Activated T-helper 17 cell treated with anti-CD3 and anti-CD28 coated beads, Interleukin-2, amount 50 U/mL, for 72 hours (primary cell): ENCODE measurements at places on chromosomes 2 and 18.

GRCh38 chr2:97760480-97761049, 47.2 kb downstream of the ZAP70 start:
- peak; percentile 25 for ATAC-seq

- ATAC-seq: no peak
Observed at GRCh38 chr2:47656715-47657600, 126.0 kb upstream of the MSH6 start.

DNA sequence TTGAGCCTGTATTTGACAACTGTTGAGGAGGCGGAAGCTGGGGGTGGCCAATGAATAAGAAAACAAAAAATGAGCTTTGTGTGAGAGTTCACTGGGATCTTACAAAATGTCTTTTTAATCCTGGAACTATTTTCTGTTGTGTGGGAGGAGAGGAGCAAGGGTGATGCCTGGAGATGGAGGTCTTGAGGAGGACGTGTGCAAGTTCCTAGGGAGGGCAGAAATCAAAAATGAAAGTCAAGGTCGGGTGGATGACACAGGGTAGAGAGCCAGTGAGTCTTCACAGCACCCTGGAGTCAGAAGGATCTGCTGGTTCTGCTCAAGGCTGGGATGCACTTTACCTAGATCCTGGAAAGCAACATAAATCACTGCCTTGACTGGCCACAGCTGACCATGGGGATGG, 180.3 kb upstream of the PKDCC start:
- ATAC-seq: peak; percentile 57

DNA sequence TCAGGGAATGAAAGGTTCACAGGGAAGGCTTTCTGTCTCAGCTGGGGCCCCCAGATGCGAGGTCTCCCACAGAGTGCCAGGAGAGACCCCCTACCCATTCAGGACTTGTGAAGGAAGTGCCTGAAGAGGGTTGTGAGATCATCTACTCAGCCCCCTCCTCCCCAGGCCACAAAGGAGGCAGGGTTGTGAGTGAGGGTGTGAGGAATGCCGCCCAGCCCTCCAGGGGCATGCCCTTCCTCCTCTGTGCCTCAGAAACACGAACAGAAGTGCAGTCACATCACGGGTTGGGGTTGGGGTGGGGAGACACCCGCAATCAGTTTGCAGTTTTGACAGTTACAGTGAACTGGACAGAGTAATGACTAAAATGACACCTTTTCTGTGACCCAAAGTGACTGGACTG, 5.0 kb downstream of the MAL start:
- no peak for ATAC-seq

GRCh38 chr2:144248350-144249034, 271.4 kb downstream of the ZEB2 start:
- ATAC-seq: peak; percentile 31

DNA sequence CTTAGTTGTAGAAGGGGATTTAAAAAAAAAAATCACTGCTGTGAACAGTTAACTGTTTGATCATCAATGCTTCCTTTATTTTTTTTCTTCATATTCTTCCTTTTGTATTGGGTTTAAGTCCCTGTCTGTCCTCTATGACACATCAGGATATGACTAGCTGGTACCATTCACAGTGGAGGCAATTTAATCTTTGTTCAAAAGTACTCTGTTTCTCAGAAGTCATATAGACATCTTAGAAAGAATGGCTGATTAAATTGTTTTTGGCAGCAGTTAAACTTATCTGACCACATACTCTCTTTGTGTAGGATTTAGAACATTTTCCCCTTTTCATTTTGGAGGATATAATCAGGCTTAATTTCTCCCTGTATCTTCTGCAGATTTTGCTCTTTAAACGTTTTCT, 807.8 kb upstream of the CDH2 start:
- ATAC-seq: no peak

- ATAC-seq: no peak
Observed at GRCh38 chr2:241602720-241603119, 34.2 kb downstream of the THAP4 start.

DNA sequence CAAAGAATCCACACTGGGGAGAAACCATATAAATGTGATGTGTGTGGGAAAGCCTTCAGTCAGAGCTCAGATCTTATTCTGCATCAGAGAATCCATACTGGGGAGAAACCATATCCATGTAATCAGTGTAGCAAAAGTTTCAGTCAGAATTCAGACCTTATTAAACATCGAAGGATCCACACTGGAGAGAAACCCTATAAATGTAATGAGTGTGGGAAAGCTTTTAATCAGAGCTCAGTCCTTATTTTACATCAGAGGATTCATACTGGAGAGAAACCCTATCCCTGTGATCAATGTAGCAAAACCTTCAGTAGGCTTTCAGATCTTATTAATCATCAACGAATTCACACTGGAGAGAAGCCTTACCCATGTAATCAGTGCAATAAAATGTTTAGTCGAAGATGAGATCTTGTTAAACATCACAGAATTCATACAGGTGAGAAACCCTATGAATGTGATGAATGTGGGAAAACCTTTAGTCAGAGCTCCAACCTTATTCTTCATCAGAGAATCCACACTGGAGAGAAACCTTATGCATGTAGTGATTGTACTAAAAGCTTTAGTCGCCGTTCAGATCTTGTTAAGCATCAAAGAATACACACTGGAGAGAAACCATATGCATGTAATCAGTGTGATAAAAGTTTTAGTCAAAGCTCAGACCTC, 16.7 kb upstream of the ZSCAN30 start:
- no peak for ATAC-seq

GRCh38 chr18:57780706-57781347, 22.3 kb downstream of the ATP8B1 start:
- ATAC-seq: no peak

- peak; percentile 62 for ATAC-seq
Observed at GRCh38 chr2:24317491-24317920, 42.8 kb downstream of the ITSN2 start.

GRCh38 chr2:31654241-31654640, 73.5 kb upstream of the SRD5A2 start:
- ATAC-seq: no peak

GRCh38 chr2:204024503-204024902, 87.9 kb downstream of the ICOS start:
- ATAC-seq: no peak

DNA sequence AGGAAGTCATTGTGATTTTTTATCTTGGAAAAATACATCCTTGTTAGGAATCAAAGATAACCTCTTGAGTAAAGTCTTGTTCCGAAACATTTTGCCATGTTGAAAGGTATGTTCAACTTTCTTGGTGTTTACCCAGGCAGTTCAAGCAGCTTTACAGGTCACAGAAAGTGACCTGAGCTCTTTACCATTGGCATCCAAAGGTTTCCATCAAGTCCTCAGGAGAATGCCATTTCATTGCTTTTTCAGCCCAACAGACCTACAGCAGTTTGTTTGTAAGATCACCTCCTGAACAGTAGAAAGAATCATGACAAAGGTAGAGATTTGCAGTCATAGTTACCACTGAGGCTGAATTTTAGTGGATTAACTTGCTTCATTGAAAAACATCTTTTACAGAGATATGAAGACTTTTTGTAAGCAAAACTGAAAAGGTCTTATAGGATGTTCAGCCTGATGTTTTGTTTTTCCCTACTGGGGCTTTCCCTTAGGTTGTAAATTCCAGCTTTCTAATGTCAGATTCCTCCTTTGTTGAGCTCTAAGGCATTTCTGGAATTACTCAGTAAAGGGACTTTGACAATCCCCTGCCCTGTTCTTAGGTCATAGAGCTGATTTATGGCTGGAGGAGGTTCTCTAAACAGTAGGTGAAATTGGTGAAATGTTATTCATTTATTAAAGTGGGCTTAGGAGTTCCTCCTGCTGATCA, 236.8 kb upstream of the RBMS1 start:
- ATAC-seq: no peak
